Activated effector memory CD4-positive, alpha-beta T cell treated with Interleukin-2 at 50 U/mL for 16 hours (primary cell): ENCODE measurements at places on chromosomes 4 and X.

GRCh38 chrX:11461201-11462001, 168.2 kb downstream of the AMELX start:
- DNase-seq: no peak

- no peak for DNase-seq
Measured at GRCh38 chrX:132146456-132146855, 18.6 kb upstream of the FRMD7 start.

GRCh38 chr4:80286451-80286850, 20.0 kb downstream of the FGF5 start:
- no peak for DNase-seq

- DNase-seq: no peak
Measured at GRCh38 chrX:40700640-40701342, 34.6 kb downstream of the MED14 start.
